ENCODE measurements at places on chromosomes 11 and 22.

DNA sequence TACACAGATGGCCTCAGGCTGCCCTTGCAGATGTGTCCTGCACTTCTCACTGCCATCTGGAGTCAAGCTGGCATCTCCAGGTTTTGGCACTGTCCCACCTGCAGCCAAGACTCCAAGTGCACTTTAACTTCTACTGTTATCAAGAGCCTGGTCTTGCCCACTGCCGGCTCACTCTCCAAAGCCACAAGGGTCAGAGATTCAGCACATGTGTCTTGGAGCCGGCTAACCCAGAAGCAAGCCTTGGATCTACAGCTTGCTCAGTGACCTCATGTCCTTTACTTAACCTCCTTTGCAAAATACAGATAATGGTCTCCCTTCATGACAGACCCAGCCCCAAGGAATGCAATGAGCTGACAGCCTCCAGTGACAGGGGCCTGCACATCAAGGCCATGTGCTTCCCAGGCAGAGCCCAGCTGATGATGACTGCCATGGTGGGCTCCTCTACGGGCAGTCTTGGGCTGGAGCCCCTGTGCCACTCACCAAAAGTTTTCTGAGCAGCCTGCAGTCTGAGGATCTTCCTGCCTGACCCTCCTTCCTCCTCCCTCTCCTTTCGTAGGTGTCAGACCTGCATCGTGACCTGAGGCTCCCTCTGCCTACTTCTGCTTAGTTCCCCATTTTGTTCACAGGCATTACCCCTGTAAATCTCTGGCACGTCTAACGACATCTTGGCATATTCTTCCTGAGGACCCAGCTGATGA, 9.0 kb downstream of the TP53AIP1 start:
- no peak overlapping the region for H3K4me3 ChIP-seq
- no peaks in the 10 kb centered on the region for H3K27me3 ChIP-seq
- peaks cover under 1% of the 10 kb centered on the region for H3K4me1 ChIP-seq
- no peaks in the 10 kb centered on the region for H3K36me3 ChIP-seq

DNA sequence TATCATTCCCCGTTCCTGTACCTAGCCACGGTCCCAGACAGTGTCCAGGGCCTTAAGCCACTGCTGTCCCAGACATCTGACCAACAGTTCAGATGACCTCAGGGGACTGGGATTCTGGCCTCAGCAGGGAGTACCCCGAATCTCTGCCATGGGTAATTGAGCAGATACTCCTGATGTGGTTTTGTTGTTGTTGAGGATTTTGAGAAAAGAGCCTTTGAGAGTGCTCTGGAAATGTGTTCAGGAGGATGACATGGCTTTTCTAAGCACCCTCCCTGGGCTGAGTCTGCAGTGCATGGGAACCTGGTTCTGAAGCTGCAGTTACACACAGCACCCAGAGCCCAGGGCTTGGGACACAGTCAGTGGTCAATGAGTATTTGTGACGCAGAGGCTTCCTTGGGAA, 30.4 kb downstream of the ADAMTS15 start:
- no peak overlapping the region for H3K27ac ChIP-seq
- no peaks in the 10 kb centered on the region for H3K36me3 ChIP-seq
- peaks cover under 1% of the 10 kb centered on the region for H3K27me3 ChIP-seq
- no peak overlapping the region for H3K4me3 ChIP-seq

DNA sequence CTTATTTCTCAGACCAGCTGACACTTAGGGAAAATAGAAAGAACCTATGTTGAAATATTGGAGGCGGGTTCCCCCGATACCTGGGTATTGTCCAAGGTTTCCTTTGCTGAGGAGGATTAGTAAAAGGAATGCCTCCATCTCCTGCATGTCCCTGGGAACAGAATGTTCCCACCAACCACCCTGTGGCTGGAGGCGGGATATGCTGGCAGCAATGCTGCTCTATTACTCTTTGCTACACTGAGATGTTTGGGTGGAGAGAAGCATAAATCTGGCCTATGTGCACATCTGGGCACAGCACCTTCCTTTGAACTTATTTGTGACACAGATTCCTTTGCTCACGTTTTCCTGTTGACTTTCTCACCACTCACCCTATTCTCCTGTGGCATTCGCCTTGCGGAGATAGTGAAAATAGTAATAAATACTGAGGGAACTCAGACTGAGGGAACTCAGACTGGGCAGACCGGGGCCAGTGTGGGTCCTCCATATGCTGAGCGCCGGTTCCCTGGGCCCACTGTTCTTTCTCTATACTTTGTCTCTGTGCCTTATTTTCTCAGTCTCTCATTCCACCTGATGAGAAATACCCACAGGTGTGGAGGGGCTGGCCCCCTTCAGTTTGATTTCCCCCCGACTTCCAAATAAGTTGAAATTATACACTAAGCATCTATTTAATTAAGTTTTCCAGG, 32.1 kb downstream of the IGLL1 start:
- no peak overlapping the region for H3K4me3 ChIP-seq
- DNase-seq, result no peak
- no peak overlapping the region for H3K27ac ChIP-seq
- no peaks in the 10 kb centered on the region for H3K36me3 ChIP-seq

DNA sequence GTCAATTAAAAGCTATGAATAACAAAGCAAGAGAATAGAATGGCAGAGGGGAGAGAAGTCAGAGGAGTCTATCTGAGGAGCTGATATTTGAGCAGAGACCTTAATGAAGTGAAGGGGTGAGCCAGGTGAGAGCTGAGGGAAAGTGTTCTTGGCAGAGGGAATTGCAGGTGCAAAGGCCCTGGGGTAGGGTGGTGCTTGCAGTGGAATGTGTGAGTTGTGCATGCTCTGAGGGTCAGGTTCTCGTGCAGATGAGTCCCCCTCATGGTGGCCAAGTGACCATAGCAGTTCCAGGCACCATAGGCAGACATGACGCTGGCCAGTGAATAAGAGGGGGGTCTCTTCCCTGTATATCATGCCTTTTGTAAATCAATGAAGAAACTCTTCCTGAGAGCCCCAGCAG, 58.9 kb upstream of the ALX4 start:
- H3K4me3 ChIP-seq, result no peak overlapping the region
- no peaks in the 10 kb centered on the region for H3K36me3 ChIP-seq
- H3K27ac ChIP-seq, result no peak overlapping the region
- H3K4me1 ChIP-seq, result no peaks in the 10 kb centered on the region
- no peak for DNase-seq
